ENCODE measurements at places on chromosomes 5 and 9. TPM values are rescaled to one million over a fixed set of nuclear protein-coding genes. Genes with fewer than 3 reads are reported as not detected.

The SLC2A8 gene
- total RNA-seq = 6.4 TPM

The PNPLA7 gene
- under 0.01 TPM for total RNA-seq

The TLR4 gene
- under 0.01 TPM for total RNA-seq

The IFNA13 gene
- not detected for total RNA-seq

The FBP1 gene
- not detected for total RNA-seq

Data from IMR-90 (cell line).